Cardiac ventricle fibroblast (primary cell): ENCODE measurements at places on chromosomes 12 and 14. TPM values are rescaled to one million over a fixed set of nuclear protein-coding genes. Genes with fewer than 3 reads are reported as not detected.

Gene SVOP
- total RNA-seq = not detected in 2 replicates

Gene ARHGEF25
- 4.8 and 9.6 TPM in 2 replicates for total RNA-seq

Gene CCDC60
- total RNA-seq = not detected in 2 replicates

Gene DGLUCY
- 37.0 and 50.5 TPM in 2 replicates for total RNA-seq

Gene CCDC38
- total RNA-seq = not detected in 2 replicates

Gene OVCH1
- 0.06 and 0.20 TPM in 2 replicates for total RNA-seq

Gene CDH24
- 3.2 TPM in 2 replicates for total RNA-seq

Gene LRRC43
- total RNA-seq = 1.2 and 1.8 TPM in 2 replicates

Gene KSR2
- total RNA-seq = not detected in 2 replicates

Gene EXOC3L4
- 1.9 TPM in 1 of 2 replicates, not detected in the other for total RNA-seq

Gene COX8C
- not detected in 2 replicates for total RNA-seq
